ENCODE measurements at places on chromosomes 12 and 14.

- no peak for DNase-seq
Measured at GRCh38 chr12:91317306-91317705, 134.7 kb upstream of the DCN start.

DNA sequence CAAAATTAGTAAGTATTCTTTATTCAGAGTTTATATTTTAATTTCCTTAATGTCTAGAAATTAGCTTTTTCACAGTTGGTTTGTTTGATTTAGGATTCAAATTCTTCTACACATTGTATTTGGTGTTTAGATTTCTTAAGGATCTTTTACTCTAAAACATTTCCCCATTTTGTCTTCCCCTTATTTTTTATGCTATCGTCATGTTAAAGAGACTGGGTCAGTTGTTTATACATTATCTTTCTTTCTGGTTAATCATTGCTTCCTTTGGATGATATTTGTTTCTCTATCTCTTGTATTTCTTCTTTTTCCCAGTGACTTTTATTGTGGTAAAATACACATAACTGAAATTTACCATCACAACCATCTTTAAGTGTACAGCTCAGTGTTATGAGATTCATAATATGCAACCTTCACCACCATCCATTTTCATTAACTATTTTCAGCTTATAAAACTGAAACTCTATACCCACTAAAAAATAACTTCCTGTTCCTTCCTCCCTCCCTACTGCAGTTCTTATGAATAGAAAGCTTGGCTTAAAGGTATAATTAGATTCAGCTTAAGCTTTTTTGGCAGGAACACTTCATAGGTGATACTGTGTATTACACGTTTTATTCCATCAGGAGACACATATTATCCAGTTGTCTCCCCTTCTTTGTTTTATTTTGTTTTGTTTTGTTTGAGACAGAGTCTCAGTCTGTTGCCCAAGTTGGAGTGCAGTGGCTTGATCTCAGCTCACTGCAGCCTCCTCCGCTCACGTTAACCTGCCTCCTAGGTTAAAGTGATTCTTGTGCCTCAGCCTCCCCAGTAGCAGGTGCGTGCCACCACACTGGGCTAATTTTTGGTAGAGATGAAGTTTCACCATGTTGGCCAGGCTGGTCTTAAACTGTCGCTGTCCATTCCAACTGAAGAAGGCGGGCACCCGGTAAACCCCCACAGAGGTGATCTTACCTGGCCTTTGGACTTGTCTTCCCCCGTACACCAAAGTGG, 45.0 kb downstream of the NOPCHAP1 start:
- DNase-seq = no peak

GRCh38 chr12:119938049-119938667, 50.9 kb upstream of the BICDL1 start:
- peak; percentile 34 for DNase-seq

- DNase-seq = no peak
Measured at GRCh38 chr12:13066459-13066858, 22.3 kb downstream of the FAM234B start.

GRCh38 chr14:95255487-95255886, 64.2 kb downstream of the CLMN start:
- DNase-seq = no peak

- DNase-seq = no peak
Measured at GRCh38 chr12:31970199-31970598, 11.0 kb downstream of the RESF1 start.

GRCh38 chr12:79895071-79895470, 39.8 kb downstream of the PPP1R12A start:
- no peak for DNase-seq

DNA sequence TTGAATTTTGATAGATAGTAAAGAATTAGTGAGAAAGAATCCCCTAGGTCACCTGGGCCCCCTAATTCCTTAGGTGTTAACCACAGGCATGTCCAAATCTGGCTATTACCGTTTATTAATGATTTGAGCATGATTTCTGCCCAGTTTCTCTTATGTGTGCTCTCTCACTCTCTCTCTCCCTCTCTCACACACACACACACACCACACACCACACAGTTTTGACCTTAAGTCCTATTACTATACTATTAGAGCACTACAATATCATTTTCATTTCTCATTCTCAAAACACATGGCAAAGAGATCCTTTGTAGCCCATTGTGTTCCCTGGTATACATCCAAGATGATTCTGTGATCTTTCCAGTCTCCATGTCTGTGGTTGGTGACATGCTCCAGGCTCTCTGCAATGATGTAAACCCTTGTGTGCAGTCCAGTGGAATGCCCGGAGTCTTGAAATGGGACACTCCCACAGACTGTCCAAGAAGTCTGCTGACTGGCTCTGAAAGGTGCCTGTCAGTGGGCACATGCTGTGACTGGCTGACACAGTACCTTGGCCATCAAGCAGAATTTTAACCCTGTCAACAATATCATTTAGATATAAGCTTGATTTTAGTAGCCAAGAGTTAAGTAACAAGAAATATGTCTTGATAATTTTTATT, 96.2 kb downstream of the FIGNL2 start:
- no peak for DNase-seq

GRCh38 chr14:75236467-75236866, 42.2 kb upstream of the FOS start:
- no peak for DNase-seq

DNA sequence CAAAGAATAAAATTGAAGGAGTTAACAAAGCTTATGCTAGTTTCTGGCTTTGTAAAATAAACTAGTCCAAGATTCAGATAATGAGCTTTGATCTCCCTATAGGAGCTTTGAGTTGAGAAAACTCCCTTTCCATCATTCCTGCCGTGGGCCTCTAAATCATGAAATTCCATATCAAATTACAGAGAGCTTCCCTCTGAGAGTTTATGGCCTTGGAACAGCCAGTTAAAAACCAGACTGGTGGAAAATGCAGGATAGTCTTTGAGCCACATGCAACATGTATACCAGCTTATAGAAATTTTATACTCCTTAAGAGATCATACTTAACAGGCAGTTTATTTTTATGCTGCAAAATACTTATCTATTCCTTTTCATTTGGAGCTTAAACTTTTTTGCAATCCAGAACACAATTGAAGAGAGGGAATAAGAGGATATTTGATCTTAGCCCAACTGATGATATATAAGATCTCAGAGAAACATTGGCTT, 175.8 kb upstream of the ATP2B1 start:
- DNase-seq = no peak

GRCh38 chr12:2835691-2836403, 1.0 kb upstream of the NRIP2 start:
- no peak for DNase-seq

DNA sequence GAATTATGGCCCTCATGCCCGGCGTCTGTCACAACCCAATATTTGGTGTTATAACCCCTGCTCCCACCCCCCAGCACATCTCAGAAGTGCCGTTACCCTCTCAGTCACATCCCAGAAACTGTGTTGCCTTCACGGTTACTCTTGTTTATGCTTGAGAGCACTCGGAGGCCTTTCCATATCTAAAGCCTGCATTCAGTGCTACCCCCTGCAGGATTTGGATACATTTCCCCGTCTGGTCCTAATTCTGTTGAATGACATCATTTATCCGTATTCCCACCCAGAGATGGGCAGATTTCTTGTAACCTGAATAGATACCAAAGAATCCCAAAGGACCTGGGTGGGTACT, 19.1 kb upstream of the FOS start:
- DNase-seq = no peak

Data from HS-5 (cell line).